ENCODE measurements at places on chromosomes 4 and X.

GRCh38 chrX:21863241-21863640 is 7.5 kb downstream of the YY2 start:
- no peak for DNase-seq

DNA sequence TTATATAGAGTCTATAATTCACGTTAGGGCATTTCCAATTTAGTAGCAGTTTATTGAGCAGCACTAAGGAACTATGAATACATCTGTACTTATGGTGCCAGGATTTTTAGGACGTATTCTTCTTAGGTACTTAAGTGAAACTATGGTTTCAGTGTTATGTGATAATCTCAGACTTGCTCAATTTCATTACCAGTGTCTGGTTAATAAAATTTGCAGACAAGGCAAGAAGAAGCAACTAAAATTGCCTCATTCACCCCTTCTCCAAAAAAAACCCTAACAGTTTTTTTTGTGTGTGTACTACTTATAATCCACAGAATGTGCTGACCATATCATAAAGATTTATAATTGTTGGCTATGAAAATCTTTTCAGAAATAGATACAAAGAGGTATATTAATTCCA is 6.0 kb upstream of the CXCL10 start:
- DNase-seq = no peak

DNA sequence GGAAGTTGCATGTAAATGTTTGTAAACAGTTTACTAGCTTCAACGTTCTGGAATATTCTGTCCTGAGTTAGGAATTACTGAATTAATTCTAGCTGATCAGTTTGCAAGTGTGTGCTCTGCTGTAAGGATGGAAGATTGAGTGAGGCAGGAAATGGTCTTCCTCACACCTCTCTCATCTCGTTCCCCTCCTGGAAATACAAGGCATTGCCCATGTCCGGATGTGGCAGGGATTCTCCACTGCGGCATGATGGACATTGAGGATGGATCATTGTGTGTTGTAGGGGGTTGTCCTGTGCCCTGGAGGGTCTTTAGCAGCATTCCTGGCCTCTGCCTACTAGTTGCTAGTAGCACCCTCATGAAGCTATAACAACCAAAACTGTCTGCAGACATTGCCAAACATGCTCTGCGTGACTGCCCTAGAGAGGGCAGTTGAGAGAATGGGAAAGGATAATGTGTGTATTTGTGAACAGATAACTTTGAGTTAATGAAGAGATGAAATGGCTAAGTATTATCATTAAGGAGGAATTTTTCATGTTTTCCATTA is 12.6 kb downstream of the CA5B start:
- DNase-seq = no peak

- no peak for DNase-seq
Measured at GRCh38 chrX:1411326-1411725, 19.4 kb upstream of the SLC25A6 start.

DNA sequence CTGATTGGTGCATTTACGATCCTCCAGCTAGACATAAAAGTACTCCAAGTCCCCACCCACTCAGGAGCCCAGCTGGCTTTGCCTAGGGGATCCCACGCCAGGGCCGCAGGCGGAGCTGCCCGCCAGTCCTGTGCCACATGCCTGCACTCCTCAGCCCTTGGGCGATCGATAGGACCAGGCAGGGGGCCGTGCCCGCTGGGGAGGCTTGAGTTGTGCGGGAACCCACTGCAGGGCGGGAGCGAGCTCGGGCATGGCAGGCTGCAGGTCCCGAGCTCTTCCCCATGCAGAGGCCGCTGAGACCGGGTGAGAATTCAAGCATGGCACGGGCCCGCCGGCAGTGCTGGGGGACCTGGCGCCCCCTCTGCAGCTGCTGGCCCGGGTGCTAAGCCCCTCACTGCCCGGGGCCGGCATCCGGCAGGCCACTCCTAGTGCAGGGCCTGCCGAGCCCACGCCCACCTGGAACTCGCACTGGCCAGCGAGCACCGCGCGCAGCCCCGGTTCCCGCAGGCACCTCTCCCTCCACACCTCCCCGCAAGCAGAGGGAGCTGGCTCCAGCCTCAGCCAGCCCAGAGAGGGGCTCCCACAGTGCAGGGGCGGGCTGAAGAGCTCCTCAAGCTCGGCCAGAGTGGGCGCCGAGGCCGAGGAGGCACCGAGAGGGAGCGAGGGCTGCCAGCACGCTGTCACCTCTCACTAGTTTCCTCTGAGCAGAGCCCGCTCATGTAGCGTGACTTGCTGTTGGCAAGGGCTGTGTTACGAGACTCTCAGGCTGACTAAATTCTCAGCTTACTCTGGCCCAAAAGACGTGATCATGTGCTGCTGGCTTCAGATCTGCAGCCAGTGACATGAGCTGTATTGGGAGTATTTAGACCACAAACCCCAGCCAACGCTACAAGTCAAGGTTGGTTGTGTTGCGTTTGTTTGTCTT is 87.5 kb downstream of the TRAPPC11 start:
- DNase-seq = no peak

DNA sequence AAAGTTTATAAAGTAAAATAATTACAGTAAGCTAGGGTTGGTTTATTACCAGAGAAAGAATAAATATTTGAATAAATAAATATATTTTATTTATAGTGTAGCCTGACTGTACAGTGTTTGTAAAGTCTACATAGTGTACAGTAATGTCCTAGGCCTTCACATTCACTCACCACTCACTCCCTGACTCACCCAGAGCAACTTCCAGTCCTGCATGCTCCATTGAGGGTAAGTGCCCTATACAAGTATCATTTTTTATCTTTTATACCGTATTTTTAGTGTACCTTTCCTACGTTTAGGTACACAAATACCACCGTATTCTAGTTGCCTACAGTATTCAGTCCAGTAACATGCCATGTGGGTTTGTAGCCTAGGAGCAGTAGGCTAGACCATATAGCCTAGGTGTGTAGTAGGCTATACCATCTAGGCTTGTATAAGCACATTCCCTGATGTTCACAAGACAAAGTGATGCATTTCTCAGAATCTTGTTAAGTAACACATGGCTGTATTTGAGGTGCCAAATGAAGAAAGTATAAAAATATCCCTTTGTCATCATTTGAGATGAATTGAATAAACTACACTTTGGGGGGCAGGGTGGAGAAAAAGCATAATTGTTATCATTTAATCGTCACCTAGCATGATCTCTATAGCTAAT is 14.7 kb upstream of the KLHL8 start:
- no peak for DNase-seq

DNA sequence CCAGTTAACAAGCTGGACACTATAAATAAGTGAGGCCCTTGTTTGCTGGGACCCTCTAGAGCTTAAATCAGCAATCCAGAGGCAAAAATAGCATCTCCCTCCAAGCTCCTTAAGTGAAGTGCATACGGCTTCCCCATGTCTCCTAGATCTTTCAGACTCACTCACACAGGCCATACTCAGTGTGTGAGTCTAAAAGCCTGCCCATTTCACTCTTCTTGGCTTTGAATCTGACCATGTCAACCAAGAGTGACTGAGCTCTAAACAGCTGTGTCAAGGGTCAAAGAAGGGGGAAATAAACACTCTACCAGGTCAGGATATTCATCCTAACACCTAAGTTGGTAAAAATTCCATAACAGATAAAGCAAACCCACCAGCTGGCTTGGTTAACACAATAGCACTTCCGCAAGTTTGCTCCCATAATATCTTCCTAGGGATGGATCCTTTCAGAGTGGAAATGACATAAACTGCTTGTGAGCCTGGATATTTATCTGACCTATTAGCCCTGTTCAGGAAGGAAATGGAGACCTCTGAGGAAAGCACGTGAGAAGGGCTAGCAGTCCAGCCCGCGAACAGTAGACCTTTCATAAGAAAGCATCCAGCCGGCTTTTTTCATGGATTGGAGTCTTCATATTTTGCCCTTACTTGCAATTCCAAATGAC is 65.6 kb downstream of the MID1 start:
- DNase-seq = no peak

- DNase-seq = no peak
Measured at GRCh38 chr4:171561419-171561818, 251.8 kb upstream of the GALNTL6 start.

DNA sequence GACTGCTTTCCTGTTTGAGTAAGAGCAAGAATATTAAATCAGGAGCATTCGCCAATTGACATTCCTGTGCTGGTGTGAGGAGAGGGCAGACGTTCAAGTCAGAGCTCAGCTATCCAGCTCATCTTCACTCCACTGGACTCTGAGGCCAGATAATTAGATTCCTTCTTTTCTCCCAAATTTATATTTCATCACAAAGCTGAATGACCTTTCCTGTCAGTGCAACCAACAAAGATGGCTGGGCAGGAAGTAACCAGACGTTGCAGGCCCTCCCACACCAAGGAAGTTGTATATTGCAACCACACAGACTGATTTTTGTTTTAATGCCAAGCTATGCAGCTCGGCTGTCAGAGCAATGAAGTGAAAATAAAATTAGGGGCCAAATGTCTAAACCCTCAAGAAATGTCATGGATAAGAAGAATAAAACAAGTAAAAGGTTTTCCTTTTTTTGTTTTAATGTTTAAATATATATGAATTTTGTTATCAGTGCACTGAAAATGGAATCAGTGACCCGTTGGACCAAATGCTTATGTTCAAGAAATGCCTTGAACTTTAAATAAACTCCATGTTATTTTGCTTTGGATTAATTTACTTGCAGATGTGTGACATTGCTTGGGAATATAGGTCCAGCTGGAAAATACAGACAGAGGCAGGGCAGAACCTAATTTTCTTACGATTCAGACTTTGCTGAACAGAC is 578.9 kb upstream of the FAT1 start:
- DNase-seq = no peak

DNA sequence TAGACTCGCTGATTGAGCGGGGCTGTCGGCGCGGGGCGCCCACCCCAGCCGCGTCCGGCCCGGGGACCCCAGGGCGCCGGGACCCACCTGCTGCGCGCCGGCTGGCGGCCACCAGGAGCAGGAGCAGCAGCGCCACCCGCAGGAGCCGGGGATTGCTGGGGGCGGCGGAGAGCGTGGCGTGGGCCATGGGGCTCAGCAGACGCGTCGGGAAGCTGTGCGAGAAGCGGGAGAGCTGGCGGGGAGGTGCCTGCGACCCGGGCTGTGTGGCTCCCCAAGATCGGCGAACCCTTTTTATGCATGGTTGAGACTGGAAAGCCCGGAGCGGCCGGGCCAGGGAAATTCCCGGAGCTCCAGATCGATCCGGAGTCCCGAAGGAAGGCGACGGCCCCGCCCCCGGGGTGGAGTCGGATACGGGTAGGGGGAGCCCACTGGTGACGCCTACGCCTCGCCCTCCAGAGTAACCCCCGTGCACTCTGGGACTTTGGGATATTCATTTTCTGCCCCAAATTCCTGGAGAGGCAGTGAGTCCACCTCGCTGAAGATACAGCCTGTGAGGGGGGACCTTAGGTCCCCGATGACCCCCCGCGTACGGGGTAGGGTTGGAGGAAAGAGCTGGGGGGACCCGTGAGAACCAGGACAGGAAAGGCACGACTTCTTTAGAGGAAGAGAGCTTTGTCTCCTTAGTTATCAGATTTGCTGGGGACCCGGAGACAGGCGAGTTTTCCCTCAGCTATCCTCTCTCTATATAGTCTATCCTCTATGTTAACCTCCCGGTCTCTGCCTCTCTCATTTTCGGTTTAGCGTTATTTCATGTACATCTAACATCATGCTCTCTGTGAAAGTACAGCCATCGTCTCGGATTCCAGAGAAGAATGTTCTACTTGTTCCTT is at the start of gene CXCL3:
TSS of gene CXCL3 (minus strand) at position 265 of the 890 bp plus-strand sequence. CDS start at position 187, 78 bp downstream.
- peak; percentile 2 for DNase-seq

DNA sequence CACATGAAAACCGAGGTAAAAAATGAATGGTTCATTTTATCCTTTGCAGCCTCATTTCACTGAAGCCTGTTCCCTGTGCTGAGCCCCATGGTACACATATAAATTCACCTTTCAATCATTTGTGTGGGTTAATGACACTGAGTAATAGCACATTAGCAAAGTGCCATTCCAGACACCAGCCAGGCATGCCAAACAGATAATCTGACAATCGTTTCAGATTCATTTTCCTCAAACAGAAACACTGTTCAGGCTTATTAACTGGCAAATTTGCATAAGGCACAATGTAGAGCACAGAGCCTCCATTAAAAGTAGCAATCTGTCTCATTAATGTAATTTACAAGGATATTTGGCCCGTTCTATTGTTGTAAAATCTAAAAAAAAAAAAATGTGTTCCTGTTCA is 76.2 kb downstream of the UNC5C start:
- no peak for DNase-seq

DNA sequence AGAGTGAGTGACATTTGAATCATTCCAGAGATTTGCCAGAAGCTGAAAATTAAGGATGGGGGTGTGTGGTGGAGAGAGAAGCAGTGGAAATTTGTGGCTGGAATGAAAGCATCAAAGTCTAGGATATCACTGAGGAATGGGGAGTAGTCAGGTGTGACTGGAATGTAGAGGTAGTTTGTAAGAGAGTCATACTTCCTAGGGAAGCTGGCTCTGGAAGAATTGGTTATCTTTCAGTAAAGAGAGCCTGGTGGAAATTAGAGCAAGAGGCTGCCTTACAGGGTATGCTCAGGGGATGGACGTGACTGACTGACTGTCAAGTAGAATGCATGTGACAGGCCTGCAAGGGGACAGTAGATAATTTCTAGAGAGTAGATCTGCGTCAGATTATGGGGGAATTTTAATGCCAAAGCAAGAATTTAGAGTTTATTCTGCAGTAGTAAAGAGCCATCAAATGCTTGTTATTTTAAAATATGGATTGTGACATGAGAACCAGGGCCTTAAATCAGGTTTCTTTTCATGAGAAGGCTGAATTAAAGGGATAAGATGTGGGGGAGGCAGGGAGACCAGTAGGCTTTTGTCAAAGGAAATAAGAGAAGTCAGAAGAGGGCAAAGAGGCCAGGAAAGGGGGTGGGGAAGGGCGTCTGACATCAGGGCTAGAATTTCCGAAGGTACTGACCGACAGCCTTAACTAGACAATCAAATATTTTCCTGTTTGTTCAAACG is 109.9 kb downstream of the AFF1 start:
- DNase-seq = no peak

GRCh38 chr4:150078041-150078578 is at the start of gene DCLK2:
TSS of gene DCLK2 (plus strand) at chr4:150078445. CDS start at chr4:150079028, 583 bp downstream.
- peak; percentile 58 for DNase-seq

GRCh38 chr4:8410641-8411271 is 29.8 kb downstream of the ACOX3 start:
- peak; percentile 1 for DNase-seq

- no peak for DNase-seq
Measured at GRCh38 chrX:95330292-95330691, 1354.3 kb upstream of the DIAPH2 start.

DNA sequence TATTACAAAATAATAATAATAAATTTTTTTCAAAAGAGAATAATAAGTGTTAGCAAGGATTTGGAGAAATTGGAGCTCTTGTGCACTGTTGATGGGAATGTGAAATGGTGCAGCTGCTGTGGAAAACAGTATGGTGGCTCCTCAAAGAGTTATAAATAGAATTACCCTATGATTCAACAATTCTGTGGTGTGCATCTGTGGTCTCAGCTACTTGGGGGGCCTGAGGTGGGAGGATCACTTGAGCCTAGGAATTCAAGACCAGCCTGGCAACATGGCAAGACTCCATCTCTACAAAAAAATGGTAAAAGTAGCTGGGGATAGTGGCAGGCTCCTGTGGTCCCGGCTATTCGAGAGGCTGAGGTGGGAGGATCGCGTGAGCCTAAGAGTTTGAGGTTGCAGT is 19.6 kb downstream of the MND1 start:
- DNase-seq = no peak

Data from DMS153 (cell line).